ENCODE measurements at places on chromosomes 13 and 19.

DNA sequence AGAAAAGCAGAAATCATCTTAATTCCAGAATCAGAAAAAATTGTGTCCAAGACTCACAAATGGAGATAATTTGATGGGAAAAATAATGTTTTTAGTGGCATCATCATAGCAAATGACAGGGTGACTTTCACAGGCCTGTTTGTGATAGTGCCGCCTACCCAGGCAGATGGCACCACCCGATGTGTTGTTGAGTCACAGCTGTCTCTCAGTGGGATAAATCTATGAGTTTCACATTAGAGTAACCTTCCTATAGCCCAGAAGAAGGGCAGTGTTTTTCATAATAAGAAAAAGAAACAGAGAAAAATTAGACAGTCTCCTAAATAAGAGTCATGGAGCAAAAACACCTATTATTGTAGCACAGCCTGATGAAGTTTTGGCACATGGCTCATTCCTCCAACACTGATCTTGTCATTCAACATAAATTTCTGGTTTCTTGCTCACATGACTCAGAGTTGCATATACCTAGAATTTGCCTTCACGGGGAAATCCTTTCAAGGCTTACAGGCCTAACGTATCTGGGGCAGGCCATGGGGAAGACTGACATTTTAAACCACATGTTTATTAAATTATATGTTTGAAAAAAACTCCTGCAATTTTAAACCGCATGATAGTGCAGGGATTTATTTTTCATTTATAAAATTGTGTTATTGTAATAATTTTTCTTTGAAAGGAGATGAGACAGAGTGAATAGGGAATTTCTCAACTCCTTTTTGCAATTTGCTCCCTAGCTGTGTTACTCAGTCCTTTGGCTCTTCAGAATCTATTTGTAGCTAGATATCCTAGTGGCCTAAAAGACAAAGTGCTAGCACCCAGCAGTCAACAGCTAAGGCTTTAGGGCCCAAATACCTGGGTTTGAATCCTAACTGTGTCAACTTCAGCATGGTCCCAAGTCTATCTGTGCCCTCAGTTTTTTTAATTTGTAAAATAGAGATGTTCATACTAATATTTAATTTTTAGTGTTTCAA, 393.7 kb downstream of the NDFIP2 start:
- no peak for DNase-seq

GRCh38 chr19:39327363-39328045, 6.8 kb upstream of the LRFN1 start:
- no peak for DNase-seq

DNA sequence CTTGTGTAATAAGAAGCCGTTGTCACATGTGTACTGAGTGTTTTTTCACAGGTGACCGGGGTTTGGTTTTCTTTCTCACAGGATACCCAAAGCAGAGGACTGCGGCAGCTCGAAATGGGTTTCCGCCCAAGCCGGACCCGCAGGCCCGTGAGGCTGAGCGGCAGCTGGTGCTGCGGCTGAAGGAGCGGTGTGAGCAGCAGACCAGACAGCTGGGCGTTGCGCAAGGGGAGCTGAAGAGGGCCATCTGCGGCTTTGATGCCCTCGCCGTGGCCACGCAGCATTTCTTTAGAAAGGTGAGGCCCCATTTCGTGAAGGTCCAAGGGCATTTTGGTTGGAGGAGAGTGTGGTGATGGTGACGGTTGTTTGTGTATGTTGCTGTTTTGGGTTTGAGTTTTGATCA, 236.3 kb downstream of the SLC7A1 start:
- no peak for DNase-seq

DNA sequence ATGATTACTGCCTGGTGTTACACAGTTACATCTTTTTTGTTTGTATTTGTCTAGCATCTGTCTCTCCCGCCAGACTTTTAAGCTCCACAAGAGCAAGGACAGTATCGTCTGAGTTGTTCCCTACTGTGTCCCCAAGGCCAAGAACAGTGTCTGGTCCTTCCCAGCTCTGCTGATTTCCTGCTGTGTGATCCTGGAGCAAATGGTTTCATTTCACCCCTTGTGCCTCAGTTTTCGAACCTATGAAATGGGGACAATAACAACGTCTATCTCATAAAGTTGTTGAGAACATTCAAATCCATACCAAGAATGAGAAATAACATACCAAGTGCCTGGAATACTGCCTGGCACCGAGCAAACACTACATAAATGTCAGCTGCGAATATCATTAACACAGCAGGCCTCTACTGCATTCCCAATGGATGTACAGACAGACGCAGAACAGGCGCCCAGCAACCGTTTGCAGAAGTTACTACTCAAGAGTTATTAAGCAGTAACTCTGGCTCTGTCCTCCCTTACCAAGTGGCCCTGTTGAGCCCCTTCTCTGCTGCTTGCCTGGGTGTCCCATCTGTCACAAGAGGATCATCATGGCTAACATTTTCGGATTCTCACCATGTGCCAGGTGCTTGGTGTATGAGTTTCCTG, 11.4 kb downstream of the XRCC1 start:
- no peak for DNase-seq

DNA sequence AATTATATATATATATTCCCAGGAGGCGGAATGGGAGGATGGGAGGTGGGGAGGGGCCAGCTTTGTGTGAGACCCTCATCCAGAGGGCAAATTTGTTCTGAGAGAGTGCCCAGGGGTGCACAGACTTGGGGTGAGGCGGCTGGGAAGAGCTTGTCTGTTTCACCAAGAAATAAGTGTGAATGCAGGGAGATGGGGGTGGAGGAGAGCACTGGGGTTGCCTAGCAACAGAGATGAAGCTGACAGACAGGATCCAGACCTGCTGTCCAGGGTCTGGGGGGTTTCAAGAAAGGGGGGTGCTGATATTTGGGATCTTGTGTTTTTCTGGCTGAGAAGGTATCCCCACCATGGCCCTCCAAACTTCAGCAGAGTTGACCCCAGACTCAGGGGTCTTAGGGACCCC, 18.6 kb upstream of the TNFAIP8L1 start:
- no peak for DNase-seq

- no peak for DNase-seq
Measured at GRCh38 chr13:113472355-113473025, 18.0 kb downstream of the DCUN1D2 start.

- no peak for DNase-seq
Measured at GRCh38 chr13:49098198-49098597, 121.9 kb upstream of the MLNR start.

GRCh38 chr19:3083964-3084363, 10.2 kb upstream of the GNA11 start:
- DNase-seq = no peak

DNA sequence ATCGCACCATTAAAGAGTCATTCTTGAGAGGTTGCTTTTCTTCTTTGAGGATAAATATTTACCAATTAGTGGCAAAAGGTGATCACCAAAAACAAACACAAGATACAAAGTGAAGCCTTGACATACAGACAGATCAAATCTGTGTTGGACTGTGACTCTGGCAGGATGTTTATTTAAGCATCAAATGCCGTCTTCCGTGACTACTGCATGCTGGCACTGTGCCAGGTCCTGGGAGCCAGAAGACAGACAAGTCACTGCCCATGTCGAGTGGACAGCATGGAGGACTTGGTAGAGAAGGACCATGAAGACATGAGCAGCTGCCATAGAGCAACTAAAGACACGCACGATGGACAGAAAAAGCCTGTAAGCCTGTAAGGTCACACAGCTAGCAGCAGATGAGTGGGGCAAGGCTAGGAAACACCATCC, 92.8 kb upstream of the FARP1 start:
- DNase-seq = no peak

DNA sequence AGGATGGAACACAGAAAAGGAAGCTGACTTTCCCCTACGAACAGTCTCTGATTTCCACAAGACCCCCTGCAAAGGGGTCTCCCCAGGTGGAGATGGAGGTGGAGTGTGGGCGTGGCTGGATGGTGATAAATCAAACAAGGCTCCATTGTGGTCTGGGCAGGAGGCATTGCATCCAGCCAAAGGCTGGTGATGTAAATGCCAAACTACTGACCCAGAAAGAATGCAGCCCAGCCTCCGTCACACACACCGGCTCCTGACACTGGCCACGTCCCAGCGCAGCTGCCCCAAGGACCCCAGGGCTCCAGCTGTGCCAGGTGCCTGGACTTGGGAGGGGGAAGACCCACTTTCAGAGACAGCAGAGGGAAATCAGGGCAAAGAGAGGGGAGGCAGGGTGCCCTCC, 6.3 kb downstream of the SLC7A1 start:
- no peak for DNase-seq

GRCh38 chr19:50794074-50794875, 4.1 kb downstream of the ACP4 start:
- no peak for DNase-seq

GRCh38 chr13:74221752-74222151, 87.5 kb upstream of the KLF12 start:
- no peak for DNase-seq

GRCh38 chr13:110187641-110188161, 119.3 kb downstream of the COL4A1 start:
- no peak for DNase-seq

- no peak for DNase-seq
Measured at GRCh38 chr19:18848878-18849661, 17.3 kb downstream of the UPF1 start.

- no peak for DNase-seq
Measured at GRCh38 chr13:98524793-98525192, 52.1 kb downstream of the STK24 start.

DNA sequence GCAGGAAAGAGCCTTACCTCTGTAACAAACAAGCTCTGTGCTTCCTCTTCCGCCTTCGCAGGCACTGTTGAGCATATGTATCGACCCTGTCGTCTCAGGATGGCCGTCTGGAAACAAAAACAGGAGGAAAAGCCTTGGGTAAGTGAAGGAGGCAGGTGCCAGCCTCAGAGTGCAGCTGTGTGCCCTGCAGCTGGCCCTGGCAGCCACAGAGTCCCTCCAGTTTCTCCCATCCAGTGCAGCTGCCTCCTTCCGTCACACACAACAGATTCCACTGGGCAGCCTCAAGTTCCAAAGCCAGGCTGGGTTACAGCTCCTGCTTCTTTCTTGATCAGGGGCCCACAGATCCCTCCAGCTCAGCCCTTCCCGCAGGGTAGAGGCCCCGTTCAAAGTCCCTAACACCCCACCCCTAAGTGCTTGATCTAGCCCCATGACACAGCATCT, 47.7 kb downstream of the DOCK9 start:
- DNase-seq = peak; percentile 36

DNA sequence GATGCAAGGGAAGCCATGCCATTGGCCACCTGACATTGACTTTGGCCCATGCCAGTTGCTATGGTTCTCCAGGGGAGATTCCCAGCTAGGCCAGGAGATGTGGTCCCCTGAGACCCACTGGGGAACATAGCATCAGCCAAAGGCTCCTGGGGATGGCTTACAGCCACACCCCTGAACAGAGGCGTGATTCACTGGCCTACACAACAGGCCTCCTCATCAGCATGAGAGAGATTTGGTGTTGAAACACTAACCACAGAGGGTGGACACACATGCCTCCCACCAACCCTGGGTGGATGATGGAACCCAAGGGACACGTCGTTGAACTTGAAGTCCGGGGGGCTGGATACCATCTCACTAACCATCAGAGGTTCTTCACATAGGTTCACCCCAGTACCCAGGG, 14.4 kb downstream of the IQCN start:
- no peak for DNase-seq

DNA sequence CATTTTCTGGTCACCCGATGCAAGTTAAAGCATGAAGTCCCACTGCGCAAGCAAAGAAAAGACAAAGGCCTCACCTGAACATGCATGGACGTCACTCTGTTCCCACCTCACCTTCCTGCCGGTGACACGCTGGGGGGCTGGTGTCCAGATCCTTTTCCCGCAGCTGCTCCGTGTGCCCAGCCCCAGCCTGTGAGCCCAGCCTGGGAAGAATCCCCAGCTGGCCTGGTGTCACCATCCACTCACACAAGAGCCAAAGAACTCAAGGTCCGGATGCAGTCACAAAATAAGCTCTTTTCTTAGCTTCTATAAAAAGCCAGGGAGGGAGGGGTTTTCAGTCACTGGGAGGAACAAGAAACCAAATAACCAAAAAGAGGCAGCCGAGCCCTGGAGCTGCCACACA, 249.9 kb downstream of the COL4A1 start:
- DNase-seq = no peak

DNA sequence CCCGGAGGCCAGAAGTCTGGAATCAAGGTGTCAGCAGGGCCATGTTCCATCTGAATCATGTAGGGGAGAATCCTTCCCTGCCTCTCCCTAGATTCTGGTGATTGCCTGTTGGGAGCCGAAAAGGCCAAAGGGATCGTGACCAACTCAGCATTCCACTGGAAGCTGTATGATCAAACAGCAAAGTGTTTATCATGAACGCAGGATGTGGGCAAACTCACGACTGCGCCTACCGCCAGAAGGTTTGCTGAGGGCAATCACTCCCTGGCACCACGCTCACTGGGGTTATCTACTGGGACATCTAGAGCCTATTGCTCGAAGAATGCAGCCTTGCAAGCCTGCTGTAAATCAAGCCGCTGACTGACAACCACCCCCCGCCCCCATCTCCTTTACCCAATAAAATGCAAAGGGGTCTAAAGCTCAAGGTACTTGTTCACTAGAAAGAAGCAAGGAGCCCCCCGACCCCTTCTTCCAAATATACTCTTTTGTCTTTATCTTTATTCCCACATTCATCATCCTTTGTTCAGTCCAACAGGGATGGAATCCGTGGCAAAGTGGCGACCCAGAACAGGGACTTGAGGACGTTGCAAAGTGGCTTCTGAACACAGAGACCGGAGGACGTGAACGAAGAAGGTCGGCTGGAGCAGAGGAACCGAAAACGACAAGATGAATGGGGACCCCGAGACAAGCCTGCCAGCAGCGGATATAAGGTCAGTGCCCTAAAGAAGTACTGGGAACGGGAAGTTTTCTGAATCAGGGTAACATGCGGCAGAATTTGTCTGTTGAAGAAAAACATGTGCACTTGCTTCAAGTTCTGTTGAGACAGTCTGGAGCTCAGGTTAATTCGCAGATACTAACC, 16.8 kb downstream of the CLEC4M start:
- no peak for DNase-seq

- peak; percentile 45 for DNase-seq
Measured at GRCh38 chr19:50658441-50659317, 9.4 kb downstream of the C19orf81 start.

- no peak for DNase-seq
Measured at GRCh38 chr19:28498404-28498976, 714.5 kb downstream of the UQCRFS1 start.

GRCh38 chr13:21672796-21673538, 2.1 kb downstream of the FGF9 start:
- DNase-seq = no peak

- DNase-seq = no peak
Measured at GRCh38 chr19:55256562-55257460, 2.0 kb downstream of the PPP6R1 start.

DNA sequence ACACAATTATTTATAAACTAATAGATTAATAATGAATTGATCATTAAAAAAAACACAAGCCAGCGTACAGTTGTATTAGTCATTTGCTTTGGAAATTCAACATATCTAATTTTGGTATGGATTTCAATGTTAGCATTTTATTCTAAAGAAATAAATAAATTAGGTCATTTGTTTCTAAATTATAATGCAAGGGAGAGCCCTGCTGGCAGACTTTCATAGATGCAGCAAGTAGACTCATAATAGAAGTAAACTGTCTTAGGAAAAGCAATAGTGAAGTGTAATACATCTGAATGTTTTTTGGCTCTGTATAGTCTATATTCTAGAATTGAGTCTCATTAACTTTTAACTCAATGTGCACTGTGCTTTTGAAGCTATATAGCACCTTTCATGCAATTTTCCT, 982.4 kb upstream of the MIR17HG start:
- DNase-seq = no peak
